ENCODE measurements at places on chromosomes 2 and 18.

GRCh38 chr2:190979906-190980629, 33.9 kb downstream of the STAT1 start:
- DNase-seq: no peak

DNA sequence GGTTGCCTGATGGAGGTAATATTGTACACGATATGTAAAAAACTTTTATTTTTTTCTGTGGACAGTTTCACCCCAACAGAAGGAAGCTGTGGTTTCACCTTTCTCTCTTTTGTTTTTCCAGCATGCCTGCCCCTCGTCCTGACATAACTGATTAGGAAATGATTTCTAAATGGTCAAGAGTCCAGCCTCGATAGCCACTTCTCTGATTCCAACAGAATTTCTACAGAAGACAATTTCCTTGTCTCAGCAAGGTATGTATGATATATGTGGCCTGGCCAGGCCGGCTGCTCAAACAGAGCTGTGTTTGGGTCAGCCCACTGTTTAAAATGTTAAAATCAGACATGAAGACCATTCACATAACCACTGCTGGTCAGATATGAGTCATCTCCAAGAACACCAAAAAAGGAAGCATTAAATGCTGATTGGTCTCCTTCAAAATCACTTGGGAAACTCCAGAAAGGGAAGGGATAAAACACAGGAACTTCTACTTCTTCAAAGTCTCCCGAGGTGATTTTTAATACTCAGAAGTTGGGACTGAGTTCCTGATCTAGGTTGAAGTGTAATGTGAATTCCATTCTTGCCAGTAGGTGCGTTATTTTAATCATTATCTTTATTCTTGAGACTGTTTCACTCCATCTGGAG, 22.3 kb downstream of the ATP8B1 start:
- peak; percentile 35 for DNase-seq

GRCh38 chr18:76667603-76668002, 154.8 kb upstream of the ZNF236 start:
- DNase-seq: no peak

DNA sequence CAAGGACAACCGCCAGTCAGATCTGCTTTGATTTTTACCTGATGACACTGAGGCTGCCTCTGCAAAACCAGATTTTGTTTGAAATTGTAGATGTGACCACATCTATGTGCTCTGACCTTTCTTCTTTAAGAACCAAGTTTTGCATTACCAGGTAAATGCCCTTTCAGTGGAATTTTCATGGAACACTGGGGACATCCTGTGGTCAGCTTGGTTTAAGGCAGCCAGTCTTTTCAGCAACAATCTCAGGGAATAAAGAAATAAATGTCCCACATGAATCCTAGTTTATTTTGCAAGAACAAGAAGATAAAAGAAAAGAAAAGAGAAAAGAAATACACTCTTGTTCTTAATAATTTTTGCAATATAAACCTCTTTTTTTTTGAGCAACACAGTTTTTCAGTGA, 90.6 kb downstream of the POU3F3 start:
- DNase-seq: no peak

DNA sequence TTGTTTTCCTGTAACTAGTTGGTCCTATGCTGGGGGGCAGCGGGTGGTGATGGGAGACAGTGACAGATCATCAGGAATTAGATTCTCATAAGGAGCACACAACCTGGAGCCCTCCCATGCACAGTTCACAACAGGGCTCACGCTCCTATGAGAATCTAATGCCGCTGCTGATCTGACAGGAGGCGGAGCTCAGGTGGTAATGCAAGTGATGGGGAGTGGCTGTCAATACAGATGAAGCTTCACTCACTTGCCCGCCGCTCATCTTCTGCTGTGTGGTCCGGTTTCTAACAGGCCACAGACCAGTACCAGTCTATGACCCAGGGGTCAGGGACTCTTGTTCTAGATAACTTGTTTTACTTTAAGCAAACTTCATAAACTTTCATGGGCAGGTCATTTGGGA, 205.3 kb upstream of the SLC14A2 start:
- no peak for DNase-seq
